ENCODE measurements at places on chromosomes 3 and 15.

DNA sequence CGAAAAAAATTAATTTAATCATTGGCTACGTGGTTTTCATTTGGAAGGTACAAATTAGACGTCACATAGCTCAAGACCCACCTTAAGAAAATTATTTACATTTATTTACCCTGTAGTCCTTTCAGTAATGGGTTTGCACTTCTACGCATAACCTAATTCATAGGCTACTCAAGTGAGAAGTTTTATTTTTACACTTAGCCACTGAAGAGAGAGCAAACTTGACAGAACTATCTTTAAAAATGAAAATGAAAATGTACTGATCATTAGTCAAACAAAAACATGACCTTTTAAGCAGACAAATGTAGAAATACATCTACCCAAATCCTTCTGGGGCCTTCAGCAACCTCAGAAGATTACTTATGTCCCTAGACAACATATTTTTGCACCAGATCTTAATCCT, 269.4 kb upstream of the TTC14 start:
- DNase-seq, result no peak

DNA sequence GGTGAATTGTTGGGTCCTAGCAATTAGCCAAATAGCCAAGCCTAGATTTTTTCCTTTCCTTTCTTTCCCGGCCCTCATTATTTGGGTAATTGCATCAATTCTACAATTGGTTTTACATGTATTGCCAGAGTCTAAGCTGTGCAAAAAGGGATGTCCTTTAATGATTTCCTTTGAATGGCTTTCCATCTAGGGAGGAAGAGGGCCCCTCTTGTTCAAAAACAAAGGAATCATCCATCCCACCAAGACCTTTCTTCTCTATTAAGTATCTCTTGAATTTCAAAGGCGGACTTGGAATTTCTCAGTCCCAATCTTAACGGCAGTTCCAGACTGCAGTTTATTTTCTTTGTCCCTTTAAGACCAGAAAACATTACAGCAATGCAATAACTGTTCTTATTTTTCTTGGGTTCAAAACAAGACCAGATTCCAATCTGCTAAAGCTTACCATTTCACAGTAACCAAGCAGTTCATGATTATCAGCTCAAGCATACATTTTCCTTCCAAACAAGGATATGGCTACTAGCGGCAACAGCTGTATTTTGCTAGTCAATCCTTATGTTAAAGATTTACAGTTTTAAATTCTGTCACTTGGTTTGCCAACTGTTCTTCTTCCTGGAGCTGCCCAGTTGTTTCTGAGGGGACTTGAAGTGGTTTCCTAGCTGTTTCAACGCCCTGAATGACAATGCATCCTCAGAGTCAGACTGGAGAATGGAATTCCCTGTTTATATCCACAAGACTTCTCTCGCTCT, 91.4 kb upstream of the LRIG1 start:
- DNase-seq, result no peak

DNA sequence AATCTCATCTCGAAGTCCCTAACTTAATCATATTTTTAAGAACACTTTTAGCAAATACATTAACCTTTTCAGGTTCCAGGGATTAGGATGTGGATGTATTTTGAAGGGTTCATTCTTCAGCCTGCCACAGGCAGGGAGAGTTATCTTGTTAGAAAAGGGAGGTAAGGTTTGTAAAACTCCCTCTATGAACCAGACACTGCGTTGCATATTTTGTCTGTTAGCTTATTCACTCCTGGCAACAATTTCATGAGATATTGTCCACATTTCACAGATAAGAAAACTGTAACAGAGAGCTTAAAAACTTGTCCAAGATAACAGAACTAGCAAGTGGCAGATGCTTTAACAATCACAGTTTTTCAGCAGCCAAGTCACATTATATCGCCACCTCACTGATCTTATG, 155.4 kb downstream of the DIPK2A start:
- DNase-seq, result no peak

GRCh38 chr3:37980462-37981347, 9.9 kb upstream of the VILL start:
- no peak for DNase-seq

DNA sequence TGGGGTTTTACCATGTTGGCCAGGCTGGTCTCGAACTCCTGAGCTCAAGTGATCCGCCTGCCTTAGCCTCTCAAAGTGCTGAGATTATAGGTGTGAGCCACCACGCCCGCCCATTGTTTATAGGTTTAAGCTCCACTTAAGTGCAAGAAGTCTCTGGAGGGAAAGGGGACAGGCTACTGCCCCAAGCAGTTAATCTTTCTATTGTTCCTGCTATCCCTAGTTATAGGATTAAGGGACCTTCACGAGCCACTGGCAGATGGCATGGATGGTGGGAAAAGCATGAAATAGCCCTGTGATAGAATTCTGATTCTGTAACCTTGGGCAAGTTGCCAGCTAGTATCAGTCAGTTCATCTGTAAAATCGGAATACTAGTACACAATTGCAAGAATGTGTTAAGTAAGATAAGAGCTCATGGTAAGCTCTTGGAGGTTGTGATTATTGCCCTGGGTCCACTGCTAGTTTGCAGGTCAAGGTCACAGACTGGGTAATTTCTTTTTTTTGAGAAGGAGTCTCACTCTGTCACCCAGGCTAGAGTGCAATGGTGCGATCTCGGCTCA, 5.3 kb upstream of the RBPMS2 start:
- DNase-seq, result no peak
